ENCODE measurements at places on chromosomes 3 and 15.

DNA sequence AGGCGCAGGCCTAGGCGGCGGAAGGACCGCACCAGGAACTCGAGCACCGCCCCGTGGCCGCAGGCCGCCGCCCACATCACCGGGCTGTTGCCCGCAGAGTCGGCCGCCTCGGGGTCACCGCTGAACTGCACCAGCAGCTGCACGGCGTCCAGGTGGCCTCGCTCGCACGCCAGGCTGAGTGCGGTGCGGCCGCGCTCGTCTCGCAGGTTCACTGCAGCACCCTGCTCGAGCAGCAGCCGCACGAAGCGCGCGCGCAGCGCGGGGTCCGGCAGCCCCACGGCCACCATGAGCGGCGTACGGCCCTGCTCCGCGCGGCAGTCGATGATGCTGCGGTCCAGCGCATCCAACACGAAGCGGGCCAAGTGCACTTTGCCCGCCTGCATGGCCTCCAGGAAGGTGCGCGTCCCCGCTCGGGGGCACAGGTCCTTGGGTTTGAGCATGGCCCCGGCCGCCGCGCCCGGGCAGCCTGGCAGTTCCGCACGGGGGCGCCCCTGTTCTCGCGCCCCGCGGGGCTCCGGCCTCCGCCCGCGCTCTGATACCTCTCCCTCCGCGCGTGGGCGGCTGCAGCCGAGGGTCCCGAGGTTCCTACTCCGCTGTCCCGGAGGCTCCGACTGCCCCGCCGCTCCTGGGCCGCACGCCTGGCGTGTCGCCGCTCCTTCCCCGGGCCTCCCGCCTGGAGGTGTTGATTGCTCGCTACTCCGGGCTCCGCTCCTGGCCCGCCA lies 556 bp downstream of the ANKRD63 start:
- DNase-seq: no peak

GRCh38 chr3:4898454-4899313 lies 80.6 kb upstream of the BHLHE40 start:
- no peak for DNase-seq

- no peak for DNase-seq
Observed at GRCh38 chr3:27641888-27642601, 80.1 kb downstream of the EOMES start.

GRCh38 chr3:39497753-39498152 lies 30.3 kb downstream of the MOBP start:
- DNase-seq: no peak

GRCh38 chr15:84755736-84756527 lies 7.5 kb downstream of the ZNF592 start:
- DNase-seq: no peak

DNA sequence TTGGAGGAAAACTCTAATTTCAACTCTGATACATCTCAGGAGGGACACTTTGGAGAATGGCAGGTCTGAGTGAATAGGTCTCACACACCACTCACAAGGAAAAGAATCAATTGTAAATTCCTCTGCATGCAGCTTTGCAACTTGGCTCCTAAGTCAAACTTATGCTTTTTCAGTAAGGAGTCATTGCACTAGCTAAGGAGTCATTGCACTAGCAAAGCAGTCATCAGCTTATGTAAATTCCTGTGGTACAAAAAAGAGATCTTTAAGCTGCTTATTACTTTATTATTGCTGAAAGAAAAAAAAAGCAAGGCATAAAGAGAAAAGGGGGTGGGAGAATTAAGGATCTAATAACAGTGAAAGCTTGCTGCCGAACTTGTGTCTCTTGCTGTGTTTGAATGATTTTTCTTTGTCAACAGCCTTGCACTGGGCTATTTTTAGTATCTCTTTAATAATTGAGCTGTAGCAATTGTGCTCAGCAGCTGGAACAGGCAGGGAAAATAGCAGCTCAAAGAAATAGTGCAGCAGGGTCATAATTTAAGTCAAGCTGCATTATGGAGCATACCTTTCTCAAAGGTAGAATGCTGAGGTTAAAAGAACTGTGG lies 154.3 kb upstream of the ARPP21 start:
- DNase-seq: no peak

GRCh38 chr3:127859730-127860129 lies 37.4 kb upstream of the MGLL start:
- no peak for DNase-seq

DNA sequence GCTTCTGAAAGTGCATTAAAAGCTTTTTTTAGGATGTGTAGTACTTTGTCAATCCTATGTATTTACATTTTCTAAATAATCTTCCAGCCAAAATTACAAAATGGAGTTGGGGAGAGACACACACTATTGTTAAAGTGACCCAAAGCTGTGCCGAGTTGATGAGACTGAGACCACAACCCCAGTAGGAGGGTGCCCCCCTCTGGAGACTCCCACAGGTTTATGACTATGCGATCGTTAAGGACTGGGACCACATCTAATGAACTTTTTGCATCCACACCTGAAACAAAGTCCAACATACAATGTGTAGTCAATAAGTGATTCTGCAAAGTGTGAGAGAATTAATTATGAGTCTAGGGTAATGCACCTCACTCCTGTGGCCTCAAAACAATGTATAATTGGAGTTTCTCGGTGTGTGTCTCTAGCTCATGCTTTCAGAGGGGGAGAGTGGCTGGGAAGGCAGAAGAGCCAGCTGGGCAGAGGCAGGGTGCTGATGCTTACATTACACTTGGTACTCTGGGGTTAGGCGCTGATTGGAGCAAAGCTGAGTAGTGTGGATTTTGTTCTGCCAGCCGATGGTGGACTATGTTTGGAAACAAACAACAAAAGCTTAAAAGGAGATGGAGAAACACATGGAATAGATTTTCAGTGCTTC lies 102.8 kb downstream of the KCNH8 start:
- DNase-seq: no peak

- DNase-seq: no peak
Observed at GRCh38 chr3:71325715-71326114, 257.8 kb downstream of the FOXP1 start.

DNA sequence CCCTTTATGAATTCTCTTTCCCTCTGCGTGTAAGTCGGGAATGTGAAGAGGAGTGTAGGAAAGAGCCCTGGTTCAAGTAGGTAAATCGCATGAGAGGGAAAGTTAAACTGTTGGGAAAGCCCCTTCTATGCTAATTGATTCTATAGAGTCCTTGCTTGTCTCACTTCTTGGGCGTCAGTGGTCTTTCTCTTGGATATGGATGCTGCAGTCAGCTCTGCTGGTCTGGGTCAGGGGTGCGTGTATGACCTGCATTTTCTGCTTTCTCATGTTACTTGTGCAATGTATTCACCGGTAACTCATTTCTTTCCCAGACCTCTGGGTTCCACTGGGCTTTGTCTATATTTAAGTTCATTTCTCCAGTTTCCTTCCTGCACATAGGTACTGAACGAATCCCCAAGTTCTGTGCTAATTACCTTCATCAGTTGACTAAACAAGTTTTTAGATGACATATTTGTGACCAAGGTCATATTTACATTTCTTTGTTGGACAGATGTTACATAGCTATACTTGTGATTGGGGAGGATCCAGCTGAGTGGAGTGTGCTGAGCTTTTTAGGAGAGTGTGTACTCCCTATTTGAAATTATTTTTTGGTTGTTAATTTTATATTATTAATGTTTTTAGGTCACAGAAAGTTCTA lies 1.4 kb downstream of the SETD5 start:
- no peak for DNase-seq

DNA sequence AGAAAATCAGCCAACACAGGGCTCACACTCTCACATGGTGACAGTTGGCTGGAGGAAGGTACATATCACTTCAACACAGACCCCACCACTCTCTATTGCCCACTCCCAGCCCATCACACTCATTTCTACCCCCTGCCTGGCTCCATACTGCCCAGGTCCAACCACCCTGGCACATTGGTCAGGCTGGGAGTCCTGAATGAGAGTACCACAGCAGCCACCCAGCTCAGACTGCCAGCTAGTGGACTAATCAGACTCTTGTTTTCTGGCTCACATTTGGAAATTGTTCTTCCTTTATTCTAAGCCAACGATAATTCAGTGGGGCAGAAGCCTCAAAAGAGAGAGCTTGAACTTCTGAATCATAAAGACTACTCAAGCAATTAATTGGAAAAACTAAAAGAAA lies 20.0 kb downstream of the MRPL46 start:
- no peak for DNase-seq

DNA sequence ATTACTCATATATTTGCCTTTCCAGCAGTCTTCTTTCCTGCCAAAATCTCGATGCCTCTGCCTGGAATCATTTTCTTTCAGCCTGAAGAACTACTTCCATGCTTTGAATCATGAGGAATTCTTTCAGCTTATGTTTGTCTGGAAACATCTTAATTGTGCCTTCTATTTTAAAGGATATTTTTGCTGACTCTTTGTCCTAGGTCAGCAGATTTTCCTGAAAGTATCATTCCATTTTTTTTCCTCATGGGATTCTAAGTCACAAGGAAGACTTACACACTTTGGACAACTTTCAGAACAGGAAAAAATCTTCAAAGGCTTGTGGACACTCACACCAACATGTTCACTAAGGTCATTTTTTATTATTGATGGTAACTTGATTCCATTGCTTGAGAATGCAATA lies 10.1 kb downstream of the PRR23E start:
- DNase-seq: no peak

DNA sequence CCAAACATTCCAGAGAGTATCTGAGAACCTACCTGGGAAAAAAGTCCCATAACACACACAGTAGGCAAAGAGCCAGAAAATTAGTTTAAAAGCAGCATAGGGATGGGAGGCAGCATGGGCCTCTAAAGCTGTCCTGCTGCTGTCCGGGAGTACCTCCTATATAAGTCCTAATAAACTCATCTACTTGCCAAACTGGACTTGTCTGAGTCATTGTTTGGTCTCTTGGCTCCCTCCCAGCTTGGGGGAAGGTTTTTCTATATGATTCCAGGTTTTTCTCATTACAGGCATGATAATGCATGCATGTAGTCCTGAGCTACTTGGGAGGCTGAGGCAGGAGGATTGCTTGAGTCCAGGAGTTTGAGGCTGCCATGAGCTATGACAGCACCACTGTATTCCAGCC lies 17.5 kb upstream of the HACD2 start:
- DNase-seq: no peak

DNA sequence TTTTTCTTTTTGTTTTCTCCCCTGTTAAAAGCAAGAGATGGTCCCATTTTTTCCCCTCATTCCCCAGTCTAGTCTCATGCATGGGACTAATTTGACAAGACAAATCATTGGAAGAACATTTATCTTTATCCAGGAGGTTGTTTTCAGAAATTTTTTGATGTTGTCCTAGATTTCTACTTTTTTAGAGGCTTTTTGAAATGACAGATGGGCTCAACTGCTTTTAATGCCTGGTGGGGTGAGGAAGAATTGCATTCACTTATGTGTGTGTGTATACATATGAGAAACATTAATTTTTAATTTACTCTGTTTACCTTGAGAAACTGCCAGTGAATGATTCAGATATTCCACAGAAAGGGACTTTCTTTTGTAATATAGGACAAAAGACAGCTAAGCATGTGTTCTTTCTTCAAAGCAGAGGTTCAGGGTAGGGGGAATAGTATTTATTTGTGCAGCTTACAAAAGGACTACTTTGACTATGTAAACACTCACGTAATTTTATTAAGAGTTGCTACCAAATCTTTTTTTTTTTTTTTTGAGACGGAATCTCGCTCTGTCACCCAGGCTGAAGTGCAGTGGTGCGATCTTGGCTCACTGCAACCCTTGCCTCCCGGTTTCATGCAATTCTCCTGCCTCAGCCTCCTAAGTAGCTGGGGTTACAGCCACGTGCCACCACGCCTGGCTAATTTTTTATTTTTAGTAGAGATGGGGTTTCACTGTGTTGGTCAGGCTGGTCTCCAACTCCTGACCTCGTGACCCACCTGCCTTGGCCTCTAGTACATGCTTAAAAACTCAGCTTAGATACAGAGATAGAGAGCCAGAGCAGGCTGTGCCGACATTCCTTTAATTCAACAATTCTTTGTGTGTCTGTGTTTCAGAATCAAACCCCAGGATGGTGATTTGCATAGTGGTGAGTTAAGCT lies 130.1 kb upstream of the RARB start:
- DNase-seq: no peak

GRCh38 chr3:45783667-45784066 lies 12.7 kb downstream of the SLC6A20 start:
- no peak for DNase-seq

- no peak for DNase-seq
Observed at GRCh38 chr3:128988286-128988685, 5.6 kb downstream of the CFAP92 start.

DNA sequence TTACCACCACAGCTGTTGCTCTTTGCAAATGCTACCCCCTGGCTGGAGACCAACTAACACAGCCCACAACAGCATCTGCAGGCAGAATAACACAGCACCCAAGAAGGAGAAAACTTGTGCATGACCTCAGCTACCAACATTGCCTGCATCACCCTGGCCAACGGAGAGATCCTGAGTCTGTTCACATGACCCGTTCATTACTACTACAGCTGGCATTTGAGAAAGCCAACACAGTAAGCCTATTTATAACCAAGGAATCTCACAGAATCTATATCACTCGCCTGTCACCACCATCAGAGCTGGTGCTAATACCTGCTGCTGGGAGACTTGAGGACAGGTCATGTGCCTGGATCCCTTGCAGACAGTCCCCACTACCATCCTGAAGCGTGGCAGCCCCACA lies 215.2 kb downstream of the POLQ start:
- no peak for DNase-seq

- DNase-seq: no peak
Observed at GRCh38 chr3:120017692-120018091, 76.6 kb downstream of the GSK3B start.

GRCh38 chr3:53049987-53050386 lies 4.1 kb upstream of the SFMBT1 start:
- no peak for DNase-seq

GRCh38 chr3:63228677-63229076 lies 49.4 kb upstream of the SYNPR start:
- no peak for DNase-seq

DNA sequence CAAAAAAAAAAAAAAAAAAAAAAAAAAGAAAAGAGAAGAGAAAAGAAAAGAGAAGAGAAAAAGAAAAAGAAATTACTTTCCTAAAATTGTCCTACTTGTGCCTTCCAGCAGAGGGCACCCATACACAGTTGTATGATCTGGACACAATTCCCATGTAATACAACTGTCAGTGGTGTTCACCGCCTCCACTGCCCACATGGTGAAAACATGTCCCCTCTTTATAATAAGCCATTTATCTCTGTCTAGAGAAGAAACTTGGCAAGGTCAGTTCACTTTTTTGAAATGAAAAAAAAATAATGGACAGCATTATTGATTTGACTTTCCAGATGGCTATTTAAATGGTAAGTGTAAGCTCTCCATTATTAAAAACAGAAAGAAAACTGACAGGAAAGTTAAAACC lies 459.4 kb downstream of the GBE1 start:
- DNase-seq: no peak

DNA sequence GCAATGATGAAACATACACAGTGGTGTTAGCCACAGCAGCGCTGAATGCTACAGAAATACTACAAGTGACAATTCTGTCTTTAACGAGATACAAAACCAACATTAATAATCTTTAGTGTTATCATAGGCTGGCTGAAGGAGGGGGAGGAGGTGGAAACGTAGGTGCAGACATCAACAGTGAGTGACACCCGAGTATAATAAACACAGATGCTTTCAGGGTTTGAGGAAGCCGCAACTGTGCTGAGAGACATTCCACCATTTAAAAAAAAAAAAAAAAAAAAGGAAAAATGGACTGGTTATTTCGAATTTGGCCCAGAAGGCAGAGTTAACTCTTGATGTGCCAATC lies 4.3 kb upstream of the IGDCC3 start:
- no peak for DNase-seq

GRCh38 chr3:135487261-135487660 lies 478.3 kb upstream of the PPP2R3A start:
- no peak for DNase-seq

- no peak for DNase-seq
Observed at GRCh38 chr15:48896869-48897814, 19.2 kb downstream of the EID1 start.

GRCh38 chr3:40939741-40940130 lies 259.6 kb upstream of the CTNNB1 start:
- no peak for DNase-seq

Data from stimulated activated CD4-positive, alpha-beta T cell treated with anti-CD3 and anti-CD28 coated beads, Interleukin-1b, Interleukin-23, amount 100 ng/mL, for 24 hours (primary cell).